ENCODE measurements at places on chromosomes 12 and 14. TPM values are rescaled to one million over a fixed set of nuclear protein-coding genes. Genes with fewer than 3 reads are reported as not detected.

GRCh38 chr12:49889361-49890095 lies 14.2 kb downstream of the FAIM2 start:
- no peak for DNase-seq

GRCh38 chr12:100827901-100828520 lies 33.4 kb downstream of the ANO4 start:
- no peak for DNase-seq

DNA sequence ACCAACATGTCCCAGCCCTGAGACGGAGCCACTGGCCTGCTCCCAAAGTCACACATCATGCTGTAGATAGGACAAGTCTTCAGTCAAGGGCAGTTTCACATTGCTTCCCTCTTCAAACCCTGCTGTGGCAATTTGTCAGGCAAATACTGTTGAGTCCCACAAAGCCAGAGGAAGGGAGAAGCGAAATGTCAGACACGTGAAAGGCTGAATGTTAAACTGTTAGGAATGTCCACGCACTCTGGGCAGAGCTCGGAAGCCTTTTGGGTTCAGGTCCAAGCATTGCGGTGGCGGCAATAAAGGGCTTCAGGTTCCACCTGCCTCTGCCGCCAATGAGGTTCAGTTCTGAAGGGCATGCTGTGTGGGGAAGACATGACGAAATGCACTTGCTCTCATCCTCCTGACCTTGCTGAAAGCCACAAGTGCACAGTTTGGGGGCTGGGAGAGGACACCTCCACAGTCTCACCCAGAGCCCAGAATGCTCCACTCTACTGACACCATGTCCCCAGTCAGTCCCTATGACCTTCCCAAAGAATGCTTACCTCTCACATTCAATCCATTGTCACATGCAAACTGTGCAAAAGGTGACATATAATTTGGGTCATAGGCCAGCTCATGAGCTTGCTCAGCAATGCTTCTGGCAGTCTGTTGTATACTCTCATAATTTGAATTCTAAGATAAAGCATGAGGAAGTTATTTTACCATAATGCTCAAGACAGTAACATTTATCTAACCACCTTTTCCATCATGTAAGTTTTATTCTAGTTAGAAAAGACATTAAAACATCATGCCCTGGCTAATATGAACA lies 35.7 kb downstream of the RAD9B start:
- DNase-seq = no peak

DNA sequence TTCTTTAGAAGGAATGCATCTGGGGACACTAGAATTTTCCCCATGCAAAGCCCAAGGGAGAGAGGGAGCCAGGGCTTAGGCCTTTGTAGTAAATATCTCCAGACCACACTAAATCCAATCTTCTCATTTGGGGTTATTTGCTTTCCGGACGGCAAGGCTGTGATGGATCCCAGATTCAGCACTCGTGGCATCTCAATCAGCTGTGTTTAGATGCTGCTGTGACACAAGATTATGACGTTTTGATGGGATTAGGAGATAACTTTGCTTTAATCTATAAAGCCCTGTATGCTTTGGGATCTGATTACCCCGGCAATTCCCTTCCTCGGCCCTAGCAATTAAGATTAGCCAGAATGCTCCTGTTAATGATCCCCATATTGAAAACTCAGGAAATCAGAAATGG lies 686.7 kb upstream of the TBX3 start:
- DNase-seq = no peak

GRCh38 chr12:110699591-110700445 lies 10.9 kb upstream of the HVCN1 start:
- DNase-seq = no peak

DNA sequence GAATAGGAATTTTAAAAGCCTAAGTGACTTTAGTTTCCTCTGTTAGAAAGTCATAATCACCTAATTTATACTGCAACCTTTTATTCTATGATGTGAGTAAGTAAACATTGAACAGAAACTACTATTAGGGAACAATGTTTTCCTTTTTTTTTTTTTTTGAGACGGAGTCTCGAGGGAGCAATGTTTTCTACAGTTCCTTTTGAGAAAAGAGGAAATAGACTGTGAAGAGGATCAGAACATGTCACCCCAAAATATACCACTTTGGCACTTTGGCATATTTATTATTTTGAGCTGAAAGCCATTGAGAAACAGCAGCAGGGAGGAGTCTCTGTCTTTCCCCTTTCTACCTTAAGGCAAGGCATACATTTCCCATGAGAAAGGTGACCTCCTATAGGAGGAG lies 162.7 kb upstream of the CNOT2 start:
- no peak for DNase-seq

GRCh38 chr12:105855361-105856047 lies 283.2 kb downstream of the NUAK1 start:
- no peak for DNase-seq

DNA sequence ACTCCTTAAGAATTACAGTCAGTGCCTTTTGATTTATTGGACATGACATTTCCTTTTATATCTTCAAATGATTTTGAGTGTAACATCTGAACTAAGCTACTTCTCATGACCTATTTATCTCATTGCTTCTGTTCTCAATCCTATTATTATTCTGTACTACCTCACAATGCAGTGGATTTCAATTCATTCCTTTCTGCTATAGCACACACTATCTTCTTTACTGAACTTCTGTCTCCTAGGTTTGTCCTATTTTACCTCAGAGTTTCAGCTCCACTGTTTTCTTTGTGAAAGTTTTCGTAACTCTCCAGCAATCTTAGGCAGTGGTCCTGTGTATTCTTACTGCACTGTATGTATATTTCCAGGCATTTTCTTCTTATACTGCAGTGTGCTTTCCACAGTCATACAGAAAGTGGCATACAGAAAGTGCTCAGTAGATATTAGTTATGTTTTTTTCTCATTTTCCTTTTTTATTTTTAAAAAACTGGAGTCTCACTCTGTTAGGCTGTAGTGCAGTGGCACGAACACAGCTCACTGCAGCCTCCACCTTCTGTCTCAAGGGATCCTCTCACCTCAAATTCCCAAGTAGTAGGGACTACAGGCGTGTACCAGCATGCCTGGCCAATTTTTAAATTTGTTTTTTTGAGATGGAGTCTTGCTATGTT lies 368.6 kb upstream of the RGS6 start:
- no peak for DNase-seq

GRCh38 chr12:71415336-71416231 lies 24.0 kb upstream of the LGR5 start:
- DNase-seq = no peak

- peak; percentile 8 for DNase-seq
Observed at GRCh38 chr12:62793256-62794217, 141.4 kb downstream of the PPM1H start.

GRCh38 chr14:102854091-102854703 lies 68.3 kb upstream of the AMN start:
- DNase-seq = no peak

- DNase-seq = no peak
Observed at GRCh38 chr12:100671396-100672074, 98.1 kb downstream of the GAS2L3 start.

DNA sequence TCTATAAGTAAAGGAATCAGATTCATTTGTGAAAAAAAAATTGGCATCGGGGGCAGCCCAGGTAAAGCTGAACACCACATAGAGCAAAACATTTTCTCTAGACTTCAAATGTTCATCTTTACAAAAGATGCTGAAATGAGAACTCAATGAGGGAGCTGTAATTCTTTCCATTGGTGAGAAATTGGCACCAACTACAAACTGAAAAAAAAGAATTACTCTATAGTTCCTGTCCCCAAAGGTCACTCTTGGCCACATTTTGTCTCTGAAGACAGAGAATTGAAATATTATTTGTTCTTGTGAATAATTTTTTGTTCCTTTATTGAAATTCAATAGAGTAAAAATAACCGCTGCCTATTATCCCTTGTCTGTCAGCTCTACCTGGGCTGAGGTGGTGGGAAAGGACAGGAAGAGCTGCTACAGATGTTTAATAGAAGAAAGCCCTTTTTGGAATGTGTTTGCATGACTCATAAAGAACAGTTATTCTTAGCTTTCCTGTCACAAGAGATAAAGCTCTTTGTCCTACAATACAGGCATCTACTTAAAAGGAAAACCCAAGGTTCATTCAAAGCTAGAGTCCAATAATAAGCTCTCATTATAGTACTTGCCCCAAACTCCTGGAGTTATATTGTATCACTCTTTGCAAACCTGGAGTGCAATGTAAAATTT lies 380.1 kb upstream of the KITLG start:
- no peak for DNase-seq

DNA sequence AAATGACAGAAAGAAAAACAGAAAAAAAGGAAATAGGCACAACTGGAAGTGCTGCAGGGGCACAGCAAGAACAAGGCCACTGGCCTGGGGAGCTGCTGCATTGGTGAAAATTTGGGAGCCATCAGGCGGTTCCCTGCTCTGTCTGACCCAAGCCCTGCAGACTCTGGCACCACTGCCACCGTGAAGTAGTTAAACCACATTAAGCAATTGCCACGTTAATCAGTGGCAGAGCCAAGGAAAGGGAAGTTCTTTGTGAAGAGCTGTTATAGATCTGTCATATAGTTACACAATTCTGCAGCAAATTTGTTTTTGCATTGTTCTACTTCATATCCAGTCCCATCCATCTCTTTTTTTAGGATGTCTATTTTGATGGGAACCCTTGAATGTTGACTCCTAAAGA lies 915.3 kb downstream of the FSCB start:
- no peak for DNase-seq

DNA sequence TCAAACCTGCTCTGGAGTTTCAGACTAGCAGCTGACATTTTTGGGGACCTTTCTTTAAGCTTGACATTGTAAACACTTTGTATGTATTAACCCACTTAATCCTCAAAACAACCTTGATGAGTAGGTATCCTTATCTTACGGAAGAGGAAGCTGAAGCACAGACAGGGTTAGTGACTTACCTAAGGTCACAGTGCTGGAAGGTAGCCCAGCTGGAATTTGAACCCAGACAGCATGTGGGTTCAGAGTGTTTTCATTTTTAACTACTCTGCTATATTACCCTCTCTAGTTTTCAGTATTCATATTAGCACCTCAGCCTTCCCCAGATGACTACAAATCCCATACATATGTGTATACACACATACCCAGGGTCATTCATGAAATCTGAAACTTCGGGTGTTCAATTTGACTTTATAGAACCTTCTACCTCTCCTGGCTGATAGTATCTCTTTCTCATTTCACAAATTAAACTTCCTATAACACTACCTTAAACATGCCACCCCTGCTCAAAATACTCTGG lies 13.9 kb downstream of the LPCAT3 start:
- no peak for DNase-seq

- DNase-seq = peak; percentile 15
Observed at GRCh38 chr14:91417120-91417982, at the start of gene CCDC88C. Gene CCDC88C, minus strand, starts transcription at chr14:91417820. Its CDS starts 130 bp downstream, at chr14:91417690.

GRCh38 chr12:122399592-122400373 lies 22.7 kb downstream of the CLIP1 start:
- no peak for DNase-seq

GRCh38 chr12:8958066-8958465 lies 8.6 kb upstream of the M6PR start:
- DNase-seq = no peak

GRCh38 chr12:111330800-111331752 lies 37.8 kb downstream of the PHETA1 start:
- no peak for DNase-seq

GRCh38 chr14:54316652-54317051 lies 80.2 kb upstream of the CDKN3 start:
- DNase-seq = no peak

DNA sequence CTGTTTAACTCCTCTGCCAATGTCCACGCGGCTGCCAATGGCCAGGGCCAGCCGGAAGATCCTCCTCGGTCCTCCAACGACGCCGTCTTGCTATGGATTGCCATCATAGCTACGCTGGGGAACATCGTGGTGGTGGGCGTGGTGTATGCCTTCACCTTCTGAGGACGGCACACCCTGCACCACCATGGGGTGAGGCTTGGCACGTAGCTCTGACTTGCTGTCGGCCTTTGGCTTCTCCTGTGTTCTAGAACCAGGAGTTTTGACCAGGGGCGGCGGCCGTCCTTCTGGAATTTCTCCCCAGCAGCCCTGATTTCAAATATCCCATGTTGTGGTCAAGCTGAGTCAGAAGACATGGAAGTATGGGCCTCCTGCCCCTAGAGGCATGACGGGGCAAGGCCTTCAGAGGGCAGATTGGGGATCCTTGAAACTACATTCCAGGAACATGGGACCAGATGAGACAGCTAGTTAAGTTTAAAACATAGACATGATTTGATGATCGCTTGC lies 47.5 kb downstream of the C14orf132 start:
- DNase-seq = no peak

Gene EPYC
- total RNA-seq = not detected

Gene PLEK2
- total RNA-seq = 8.4 TPM

Gene FSCB
- total RNA-seq = not detected

Gene HAL
- 0.27 TPM for total RNA-seq

Gene COX8C
- total RNA-seq = not detected

Gene PTPN21
- 6.1 TPM for total RNA-seq

Gene MDM1
- 8.0 TPM for total RNA-seq

Gene KIF5A
- total RNA-seq = not detected

Gene NANOG
- total RNA-seq = not detected
